A549 (cell line): ENCODE measurements at places on chromosomes 6 and 20. TPM values are rescaled to one million over a fixed set of nuclear protein-coding genes. Genes with fewer than 3 reads are reported as not detected.
A peak's percentile ranks its signal among the peaks of the same experiment; 100 is the strongest.

Gene KIZ
- polyA plus RNA-seq, result 6.3 to 7.1 TPM (median 6.9 TPM) in 3 replicates

Gene VWA7
- 0.95 to 1.1 TPM (median 0.98 TPM) in 3 replicates for polyA plus RNA-seq

Gene BANF2
- not detected in 3 replicates for polyA plus RNA-seq

Gene POU5F1
- 2.7 to 3.5 TPM (median 2.8 TPM) in 3 replicates for polyA plus RNA-seq

Gene IYD
- polyA plus RNA-seq, result not detected in 3 replicates

- DNase-seq, result no peak
These were observed 90.6 kb downstream of the PSMB1 start for GRCh38 chr6:170462366-170463020.

DNA sequence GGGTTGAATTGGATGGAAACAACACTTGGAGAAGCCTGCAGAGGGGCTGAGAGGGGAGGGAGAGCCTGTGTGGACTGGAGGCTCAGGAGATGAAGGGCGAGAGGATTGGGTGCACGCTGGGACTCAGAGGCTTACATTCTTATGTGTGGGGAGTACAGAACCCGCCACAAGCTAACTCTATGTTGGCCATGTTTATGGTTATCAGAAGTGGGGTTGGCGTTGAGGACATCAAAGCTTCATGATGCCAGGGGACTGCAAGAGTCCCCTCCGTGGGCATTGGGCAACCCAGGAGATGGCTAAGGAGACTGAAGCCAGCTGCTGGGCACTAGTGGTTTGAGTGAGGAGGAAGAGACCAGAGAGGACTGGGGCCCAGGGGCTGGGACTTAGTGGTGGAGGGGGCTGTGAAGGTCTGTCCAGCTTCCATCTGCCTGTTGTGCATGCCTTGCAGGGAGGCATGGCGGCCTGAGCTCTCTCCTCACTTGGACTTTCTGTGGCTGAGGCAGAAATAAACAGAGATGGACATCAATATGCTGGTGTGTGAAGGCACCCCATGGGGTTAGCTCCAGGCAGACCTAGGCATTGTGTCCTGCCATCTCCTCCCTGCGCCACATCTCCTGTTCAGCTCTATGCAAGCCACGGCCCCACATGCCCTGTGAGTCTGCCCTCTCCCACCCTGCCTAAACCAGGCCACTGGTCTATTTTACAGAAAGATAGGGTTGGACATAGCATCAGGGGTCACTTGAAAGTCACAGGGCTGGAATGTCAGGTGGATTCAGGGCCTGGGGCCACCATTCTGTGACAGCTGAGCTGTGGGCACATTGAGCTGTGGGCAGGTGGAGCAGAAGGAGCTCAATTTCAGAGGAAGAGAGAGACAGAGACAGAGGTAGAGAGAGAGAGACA lies 61.6 kb downstream of the PHACTR3 start:
- DNase-seq, result no peak

- no peak for DNase-seq
These were observed 702.1 kb downstream of the FRK start for GRCh38 chr6:115358616-115359015.

DNA sequence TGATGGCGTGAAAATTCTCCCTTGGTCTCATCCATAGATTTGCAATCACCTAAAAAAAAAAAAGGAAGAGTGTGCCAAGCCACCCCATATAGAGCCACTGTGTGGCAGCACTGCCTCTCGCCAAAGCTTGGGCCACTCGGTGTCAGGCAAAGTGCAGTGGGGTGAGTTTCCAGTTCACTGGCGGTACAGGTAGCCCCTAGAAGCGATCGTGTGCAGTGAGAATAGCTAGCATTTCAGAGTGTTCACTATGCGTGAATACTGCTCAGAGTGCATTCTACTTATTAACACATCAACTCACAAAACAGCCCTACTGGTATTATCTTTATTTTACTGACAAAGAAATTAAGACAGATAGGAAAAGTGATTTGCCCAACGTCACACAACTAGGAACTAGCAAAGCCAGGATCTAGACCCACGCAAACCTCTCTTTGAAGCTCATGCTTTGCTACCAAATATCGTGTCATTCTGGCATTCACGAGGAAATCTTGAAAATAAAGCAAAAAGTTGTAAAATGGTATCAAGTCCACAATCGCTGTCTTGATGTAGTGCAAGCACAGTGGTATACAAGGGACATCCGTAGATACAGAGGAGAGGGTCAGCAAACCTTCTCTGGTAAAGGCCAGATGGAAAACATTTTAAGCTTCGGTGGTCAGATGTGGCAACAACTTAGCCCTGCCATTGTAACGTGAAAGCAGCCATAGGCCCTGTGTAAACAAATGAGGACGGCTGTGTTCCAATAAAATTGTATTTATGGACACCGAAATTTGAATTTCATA lies 10.4 kb upstream of the GCNT2 start:
- peak; percentile 62 for DNase-seq

DNA sequence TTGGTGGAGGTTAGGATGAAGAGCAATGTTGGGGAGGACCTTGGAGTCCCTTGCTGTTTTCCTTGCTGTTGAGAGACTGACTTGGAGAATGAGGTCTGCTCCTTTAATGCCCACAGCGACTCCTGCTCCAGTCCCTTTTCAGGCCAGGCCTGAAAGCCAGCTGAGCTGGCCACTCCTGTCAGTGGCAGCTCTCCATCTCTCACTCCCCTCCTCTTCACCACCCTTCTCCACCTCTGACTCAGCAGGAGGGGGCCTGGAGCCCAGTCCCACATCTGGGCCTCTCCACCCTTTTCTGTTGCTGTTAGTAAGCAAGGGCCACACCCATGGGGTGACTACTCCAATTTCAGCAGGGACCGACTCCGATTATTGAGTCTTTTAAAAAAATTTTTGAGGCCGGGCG lies 2.2 kb downstream of the SNX21 start:
- no peak for DNase-seq

GRCh38 chr6:35674594-35674993 lies 14.1 kb downstream of the FKBP5 start:
- DNase-seq, result no peak

DNA sequence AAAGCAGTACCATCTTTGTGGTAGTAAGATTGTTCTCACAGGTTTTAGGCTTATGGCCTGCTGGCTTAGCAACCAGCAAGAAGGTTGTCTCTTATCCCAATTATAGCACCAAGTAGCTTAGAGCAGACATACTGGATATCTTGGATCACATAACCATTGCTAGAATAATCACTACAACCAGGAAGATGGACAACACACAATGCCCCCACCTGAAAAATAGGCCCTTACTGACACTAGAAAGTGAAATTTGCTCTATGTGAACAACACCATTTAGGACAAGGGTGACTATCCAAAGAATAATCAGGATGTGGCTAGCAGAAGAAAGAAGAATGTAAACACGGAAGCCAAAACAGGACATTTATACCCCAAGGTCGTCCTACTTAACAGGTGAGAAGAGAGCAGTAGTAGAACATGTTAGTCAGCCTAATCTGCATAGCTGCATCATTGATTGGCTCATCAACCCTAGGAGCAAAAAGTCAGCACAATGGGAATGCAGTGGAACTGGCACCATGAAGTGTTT lies 172.7 kb upstream of the MARCKS start:
- no peak for DNase-seq

DNA sequence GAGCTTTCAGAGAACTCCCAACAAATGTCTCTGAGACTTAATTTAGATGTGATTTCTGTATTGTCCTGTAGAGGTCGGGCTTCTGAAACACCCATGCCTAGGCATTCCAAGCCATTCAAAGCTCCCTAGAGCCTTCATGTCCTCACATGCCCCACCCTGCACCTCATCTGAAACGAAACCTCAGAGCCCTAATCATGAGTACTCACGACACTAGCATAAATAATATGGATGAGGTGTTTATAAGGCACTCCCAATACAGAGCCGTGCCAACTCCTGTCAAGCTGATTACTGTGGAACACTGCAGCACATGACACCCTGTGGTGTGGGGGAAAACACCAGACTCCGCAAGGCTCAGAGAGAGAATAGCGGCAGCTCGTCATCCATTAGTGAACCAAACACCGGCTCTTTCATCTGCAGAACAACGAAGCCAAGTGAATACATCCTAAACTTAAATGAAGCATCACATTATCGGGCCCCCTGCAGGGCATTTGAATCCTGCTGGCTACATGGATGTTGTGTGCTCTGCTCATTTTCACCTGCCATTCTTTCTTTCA lies 83.8 kb downstream of the FNDC1 start:
- DNase-seq, result peak; percentile 32

DNA sequence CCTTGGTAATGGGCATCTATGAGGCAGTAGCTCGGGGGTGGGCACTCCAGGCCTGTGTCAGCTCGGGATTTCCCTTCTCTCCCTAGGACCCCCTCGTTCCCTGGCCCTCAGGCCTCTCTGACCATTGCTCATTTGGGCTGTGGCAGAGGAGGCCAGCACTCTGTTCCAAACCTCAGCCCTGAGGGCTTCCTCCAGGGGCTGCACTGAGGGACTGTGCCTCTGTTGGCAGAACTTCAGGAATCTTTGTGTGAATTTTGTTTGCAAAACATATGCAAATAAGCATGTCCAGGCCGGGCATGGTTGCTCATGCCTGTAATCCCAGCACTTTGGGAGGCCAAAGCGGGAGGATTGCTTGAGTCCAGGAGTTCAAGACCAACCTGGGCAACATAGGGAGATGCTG lies 11.0 kb downstream of the PACSIN1 start:
- no peak for DNase-seq

- DNase-seq, result no peak
These were observed 453.4 kb upstream of the AGPAT4 start for GRCh38 chr6:161727083-161727833.
